LNCaP clone FGC (cell line): ENCODE measurements at places on chromosomes 2 and 18.

- no peak for DNase-seq
These were observed 477.8 kb upstream of the DCC start for GRCh38 chr18:51862051-51862715.

DNA sequence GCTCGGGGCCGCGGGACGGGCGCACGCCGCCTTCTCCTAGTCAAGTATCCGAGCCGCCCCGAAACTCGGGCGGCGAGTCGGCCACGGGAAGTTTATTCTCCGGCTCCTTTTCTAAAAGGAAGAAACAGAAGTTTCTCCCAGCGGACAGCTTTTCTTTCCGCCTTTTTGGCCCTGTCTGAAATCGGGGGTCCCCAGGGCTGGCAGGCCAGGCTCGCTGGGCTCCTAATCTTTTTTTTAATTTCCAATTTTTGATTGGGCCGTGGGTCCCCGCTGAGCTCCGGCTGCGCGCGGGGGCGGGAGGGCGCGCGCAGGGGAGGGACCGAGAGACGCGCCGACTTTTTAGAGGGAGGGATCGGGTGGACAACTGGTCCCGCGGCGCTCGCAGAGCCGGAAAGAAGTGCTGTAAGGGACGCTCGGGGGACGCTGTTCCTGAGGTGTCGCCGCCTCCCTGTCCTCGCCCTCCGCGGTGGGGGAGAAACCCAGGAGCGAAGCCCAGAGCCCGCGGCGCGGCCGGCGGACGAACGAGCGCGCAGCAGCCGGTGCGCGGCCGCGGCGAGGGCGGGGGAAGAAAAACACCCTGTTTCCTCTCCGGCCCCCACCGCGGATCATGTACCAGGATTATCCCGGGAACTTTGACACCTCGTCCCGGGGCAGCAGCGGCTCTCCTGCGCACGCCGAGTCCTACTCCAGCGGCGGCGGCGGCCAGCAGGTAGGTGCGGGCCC lies 617 bp downstream of the FOSL2 start:
- no peak for DNase-seq

GRCh38 chr2:88659538-88659915 lies 31.9 kb upstream of the RPIA start:
- no peak for DNase-seq

- no peak for DNase-seq
These were observed 366.9 kb upstream of the GALNT5 start for GRCh38 chr2:156890529-156891148.

DNA sequence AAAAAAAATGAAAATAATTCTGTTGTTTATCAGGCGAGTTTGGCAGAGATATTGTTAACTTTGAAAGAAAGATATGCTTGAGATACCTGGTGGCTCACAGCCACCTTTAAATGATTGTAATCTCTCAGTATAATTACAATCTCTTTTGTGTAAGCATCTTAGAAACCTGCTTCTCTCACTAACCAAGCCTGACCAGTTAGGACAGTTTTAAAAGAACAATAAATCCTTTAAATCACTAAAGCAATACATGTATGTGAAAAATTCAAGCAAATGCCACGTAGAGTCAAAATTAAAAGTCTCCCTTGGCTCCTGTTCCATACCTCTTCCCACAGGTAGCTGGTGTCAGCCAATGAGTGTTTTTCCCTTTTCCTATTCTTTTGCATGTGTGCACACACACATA lies 15.7 kb upstream of the SGPP2 start:
- peak; percentile 13 for DNase-seq

DNA sequence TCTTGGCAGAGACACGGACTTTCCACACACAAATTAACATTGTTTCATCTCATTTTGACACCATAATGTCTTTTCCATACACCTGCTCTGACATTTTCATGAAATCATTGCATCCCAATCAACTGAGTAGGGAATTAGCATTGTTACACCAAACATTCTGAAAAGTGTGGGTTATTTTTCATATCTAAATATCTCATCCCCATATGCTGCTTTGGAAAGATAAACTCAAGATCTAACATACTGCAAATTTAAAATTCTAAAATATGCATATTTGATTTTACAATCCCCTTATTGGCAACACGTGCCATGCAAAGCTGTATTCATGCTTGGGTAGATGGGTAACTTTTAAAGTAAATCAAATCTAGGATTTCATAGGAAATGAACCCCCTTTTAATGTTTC lies 242.9 kb downstream of the ZNF516 start:
- no peak for DNase-seq

GRCh38 chr2:185583058-185583816 lies 155.4 kb upstream of the FSIP2 start:
- peak; percentile 18 for DNase-seq

DNA sequence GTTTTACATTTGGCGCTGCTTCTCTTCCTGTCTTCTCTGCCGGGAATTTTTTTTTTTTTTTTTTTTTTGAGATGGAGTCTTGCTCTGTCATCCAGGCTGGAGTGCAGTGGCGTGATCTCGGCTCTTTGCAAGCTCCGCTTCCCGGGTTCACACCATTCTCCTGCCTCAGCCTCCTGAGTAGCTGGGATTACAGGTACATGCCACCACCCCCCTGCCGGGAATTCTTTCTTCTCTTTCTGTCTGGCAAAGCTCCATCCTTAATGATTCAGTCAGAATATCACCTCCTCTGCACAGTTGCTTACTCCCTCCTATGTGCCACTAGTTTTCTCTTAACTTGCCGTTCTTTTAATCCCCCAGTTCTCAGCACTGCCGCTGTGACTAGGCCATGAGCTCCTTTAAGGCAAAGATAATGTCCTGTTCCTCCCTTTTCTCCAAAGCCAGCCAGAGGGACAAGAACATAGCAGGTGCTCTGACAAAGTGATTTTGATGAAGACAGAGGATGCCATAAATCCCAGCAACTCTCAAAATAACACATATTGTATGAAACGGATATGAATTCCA lies 112.1 kb upstream of the LRATD1 start:
- no peak for DNase-seq

- no peak for DNase-seq
These were observed 18.7 kb upstream of the DUSP2 start for GRCh38 chr2:96163768-96164429.

GRCh38 chr2:15112216-15112615 lies 448.9 kb downstream of the NBAS start:
- no peak for DNase-seq

DNA sequence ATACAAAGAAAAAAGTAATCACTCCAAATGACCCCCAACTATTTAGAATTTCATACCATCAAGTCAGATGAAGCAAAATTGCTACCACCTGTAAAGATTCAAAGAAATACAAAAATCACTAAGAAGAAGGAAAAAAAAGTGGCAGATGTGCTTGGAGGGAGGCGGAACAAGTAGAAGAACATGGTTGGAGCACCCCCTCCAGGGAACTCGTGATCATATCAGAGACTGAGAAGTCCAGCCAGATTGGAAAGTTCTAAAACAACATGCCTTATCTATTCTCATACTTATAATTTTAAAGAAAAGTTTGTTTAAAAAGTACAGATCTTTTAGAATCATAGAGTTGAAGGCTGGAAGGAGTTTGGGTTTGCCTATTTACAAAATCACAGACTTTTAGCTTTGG lies 113.4 kb upstream of the CYP26B1 start:
- DNase-seq, result no peak

DNA sequence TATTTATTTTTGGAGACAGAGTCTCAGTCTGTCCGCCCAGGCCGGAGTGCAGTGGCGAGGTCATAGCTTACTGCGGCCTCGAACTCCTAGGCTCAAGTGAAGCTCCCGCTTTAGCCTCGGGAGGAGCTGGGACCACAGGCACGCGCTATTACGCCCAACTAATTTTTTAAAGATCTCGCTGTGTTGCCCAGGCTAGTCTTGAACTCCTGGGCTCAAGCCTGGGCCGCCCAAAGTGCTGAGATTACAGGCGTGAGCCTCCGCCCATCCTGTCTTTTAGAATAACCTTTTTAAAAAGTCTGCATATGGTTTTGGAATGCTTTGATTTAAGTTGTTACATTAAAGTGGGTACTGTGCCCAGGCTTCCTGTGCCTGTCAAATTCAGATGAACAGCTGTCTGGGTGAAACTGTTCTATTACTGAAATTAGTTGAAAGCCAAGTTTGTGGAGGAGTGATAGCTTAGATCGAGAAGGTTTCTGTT lies 944 bp downstream of the RAB3GAP1 start:
- no peak for DNase-seq

DNA sequence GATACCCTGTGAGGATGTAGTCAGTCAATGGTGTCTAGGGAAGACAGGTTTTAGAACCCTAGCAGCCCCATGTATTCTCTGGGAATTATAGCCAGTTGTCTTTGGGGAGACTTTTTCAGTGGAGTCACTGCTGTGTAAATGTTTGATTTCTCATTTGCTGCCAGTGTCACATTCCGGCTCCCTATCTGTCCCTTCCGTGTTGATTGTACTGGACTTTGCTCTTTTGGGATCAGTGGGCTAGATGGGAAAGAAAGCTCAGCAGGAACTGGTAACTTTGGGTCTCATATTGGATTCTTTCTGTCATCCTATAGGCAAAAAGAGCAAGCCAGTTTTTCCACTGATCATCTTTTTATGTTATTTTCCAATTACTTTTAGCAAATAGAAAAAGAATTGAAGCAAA lies 70.1 kb downstream of the GTF3C3 start:
- DNase-seq, result no peak

- DNase-seq, result no peak
These were observed 123.0 kb downstream of the KLHL29 start for GRCh38 chr2:23508066-23508390.

DNA sequence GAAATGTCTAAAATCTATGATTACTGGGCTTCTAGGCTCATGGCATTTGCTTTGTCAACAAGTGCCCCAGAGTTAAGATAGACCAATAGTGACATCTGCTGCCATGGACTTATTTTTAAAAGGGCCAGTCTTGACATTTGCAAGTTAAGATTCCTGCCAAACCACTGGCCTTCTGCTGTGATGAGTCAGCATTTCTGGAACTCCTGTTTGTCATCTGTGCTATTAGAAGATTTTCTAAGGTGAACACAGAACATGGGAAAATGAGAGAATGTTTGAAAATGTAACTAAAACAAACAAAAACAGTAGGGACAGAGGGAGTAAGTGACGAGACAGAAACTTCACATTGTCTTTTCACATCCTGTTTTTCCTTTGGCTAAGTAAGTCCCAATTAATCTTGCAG lies 93.7 kb upstream of the WDR75 start:
- DNase-seq, result peak; percentile 66

DNA sequence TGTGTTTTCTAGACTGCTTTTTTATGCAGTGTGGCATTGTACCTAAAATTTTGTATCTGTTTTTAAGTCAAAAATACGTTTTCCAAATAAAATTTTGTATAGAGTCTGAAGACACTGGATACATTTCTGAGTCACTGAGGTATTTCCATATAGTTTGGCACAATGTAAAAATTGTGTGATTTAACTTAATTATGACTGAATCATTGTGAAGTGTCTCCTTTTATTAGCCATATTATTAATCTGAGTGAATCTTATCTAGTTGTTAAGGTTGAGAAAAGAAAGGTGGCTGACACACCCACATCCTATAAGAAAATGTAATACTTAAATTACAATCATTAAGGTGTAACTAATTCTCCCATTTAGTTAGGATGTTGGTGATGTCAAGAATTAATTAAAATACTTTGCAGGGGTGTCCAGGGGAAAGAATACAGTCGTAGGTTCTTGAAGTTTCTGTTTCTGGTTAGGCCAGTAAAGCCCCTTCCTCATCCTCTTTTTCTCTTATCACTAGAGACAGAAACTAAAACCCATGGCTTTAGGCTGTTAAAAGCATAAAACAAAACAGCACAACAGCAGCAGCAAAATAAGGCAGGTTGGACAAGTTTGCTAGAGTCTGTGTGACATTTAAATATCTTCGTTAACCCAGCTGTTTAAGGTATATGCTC lies 71.6 kb downstream of the UBE2E3 start:
- DNase-seq, result no peak

GRCh38 chr2:45918463-45919159 lies 267.1 kb downstream of the PRKCE start:
- DNase-seq, result no peak

DNA sequence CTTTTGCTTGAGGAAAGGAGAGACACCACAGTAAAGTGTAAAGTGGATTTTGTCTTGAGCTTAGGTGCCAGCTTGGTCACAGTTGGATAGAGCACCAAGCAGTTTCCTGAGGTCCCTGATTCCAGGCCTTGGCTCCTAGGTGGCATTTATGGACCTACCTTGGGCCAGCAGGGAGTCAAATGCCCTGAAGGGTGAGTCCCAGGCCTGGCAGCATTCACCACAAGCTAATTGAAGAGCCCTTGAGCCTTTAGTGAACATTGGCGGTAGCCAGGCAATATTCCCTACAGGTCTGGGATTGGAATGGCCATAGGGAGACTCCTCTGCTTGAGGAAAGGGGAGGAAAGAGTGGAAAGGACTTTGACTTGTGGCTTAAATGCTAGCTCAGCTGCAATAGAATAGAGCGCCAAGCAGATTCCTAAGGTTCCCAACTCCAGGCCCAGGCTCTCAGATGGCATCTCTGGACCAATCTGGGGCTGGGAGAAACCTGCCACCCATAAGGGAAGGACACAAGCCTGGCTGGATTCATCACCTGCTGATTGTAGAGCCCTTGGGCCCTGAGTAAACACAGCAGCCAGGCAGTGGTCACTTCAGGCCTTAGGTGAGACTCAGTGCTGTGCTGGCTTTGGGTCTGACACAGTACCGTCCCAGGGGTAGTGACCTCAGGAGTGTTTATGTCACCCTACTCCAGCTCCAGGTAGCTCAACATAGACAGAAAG lies 137.5 kb upstream of the OTOS start:
- no peak for DNase-seq

DNA sequence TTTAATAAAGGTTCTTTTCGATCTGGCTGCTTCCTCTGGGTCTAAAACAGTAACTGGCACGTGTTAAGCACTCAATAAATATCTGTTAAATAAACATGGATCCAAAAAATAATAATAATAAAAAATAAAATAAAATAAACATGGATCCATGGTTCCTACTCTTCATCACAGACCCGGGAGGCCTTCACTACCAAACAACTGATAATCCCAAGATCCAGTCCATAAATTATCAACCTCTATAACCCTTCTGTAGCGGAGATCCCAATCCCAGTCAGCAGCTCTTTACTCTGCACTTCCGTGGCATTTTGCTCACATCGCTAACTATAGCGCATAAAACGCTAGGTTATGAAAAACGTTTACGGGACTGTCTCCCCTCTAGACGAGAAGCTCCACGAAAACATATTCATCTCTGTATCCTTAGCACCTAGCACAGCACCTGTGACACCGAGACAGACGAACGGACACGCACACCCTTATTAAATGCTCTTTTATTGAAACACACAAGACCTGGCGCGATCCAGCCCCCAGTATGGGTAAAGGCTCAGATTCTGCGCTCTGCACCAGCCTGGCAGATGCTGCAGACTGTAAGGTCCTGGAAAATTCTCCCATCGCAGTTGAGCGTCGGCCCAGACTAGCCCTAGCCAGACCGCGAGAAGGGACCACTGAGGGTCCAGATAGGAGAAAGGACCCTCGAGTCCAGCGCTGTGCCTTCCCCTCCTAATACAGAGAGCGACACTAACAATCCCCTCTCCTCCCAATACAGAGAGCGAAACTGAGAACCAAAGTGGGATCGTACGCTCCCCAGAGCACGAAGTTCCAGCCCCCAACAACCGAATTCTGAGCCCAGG lies 770 bp downstream of the NBAS start:
- DNase-seq, result no peak

GRCh38 chr2:68764041-68764805 lies 29.6 kb downstream of the ARHGAP25 start:
- DNase-seq, result no peak
